CD4-positive, alpha-beta T cell treated with Interleukin-12 subunit alpha and Interleukin-12 subunit beta, for 1 hour (primary cell): ENCODE measurements at places on chromosomes 3 and 15.

DNA sequence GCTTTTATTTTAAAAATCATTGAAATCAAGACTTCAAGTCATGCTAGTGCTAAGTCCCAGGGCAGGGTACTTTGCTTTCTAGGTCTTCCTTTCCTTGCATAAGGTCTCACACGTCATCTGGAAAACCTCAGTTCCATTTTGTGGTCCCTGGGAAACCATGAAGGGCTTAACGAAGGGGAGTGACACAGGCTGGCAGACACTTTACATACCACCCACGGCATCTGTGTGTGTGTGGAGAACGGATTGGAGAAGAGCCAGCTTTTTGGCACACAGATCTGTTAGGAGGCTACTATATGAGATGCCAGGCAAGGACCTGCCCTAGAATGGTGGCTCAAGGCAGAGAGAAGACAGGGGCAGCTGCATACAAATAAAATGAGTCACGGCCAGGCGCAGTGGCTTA lies 107.5 kb upstream of the NSMCE3 start:
- no peak for DNase-seq

- no peak for DNase-seq
Measured at GRCh38 chr3:136929977-136930670, 27.7 kb upstream of the IL20RB start.

- no peak for DNase-seq
Measured at GRCh38 chr15:33506781-33507296, 196.1 kb downstream of the RYR3 start.

- DNase-seq = no peak
Measured at GRCh38 chr3:55795746-55796145, 308.6 kb upstream of the WNT5A start.

- DNase-seq = peak; percentile 56
Measured at GRCh38 chr3:53195602-53196574, 34.9 kb downstream of the PRKCD start.

DNA sequence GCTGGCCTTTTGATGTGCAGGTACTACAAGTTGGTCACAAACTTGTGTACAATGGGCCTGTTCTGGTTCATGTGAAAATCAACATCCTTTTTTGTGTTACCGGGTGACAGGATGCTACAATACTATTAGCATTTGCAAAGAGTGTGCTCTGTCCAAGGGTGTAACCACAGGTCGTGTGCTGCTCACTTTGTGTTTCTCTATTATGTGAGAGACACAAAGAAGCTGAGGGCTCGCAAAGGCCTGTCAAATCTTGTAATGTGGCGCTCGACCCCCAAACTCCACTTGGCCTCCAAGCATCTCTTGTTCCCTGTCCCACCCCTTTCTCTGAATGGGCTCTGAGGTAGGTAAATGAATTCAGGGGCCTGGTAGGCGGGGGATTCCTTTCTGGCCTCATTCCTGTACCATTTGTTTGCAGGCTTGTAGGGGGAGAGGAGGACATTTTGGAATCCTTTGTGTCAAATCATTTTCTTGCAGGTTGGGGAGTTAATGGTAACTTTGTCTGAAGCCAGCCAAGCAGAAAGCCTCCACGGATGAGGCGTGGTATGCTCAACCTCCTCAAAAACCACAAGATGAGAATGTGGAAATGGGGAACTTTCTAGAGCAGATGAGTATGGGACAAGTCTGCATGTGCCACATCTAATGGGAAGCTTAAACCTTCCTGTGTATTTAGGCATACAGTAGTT lies 109.1 kb downstream of the OPA1 start:
- no peak for DNase-seq

DNA sequence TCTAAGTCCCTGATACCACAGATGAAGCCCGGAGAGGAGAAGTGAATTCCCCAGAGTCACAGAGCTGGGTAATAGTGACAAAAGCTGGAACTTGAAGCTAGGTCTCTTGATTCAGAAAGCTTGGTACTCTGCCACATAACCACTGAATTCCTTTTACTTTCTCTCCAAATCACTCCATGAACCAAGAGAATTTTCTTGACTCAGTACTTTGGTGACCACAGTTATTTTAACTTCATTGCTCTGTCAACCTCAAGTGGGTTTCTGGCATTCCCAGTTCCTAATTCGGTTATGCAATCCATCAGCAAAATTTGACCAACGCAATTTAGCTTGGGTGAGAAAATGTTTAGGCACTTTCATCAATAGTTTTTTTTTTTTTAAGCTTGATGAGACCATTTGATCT lies 61.0 kb upstream of the PPARG start:
- DNase-seq = no peak

DNA sequence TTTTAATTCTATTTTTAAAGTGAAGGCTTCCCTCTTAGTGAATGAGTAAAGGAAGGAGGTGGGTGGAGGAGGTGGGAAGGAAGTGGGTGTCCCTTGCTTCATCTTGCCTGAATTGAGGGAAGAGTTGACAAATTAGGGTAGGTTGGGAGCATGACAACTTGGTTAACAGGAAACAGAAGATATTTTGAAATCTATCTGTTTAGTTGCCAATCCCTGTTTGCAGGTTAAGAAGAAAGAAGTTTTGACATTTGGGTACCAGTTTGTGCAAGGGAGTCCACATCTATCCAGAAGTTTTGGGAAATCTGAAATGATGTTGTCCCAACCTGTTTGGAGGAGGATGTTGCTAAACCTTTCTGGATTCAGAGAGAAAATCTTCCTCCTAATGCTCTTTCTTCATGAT lies 204.1 kb upstream of the SUCLG2 start:
- no peak for DNase-seq

DNA sequence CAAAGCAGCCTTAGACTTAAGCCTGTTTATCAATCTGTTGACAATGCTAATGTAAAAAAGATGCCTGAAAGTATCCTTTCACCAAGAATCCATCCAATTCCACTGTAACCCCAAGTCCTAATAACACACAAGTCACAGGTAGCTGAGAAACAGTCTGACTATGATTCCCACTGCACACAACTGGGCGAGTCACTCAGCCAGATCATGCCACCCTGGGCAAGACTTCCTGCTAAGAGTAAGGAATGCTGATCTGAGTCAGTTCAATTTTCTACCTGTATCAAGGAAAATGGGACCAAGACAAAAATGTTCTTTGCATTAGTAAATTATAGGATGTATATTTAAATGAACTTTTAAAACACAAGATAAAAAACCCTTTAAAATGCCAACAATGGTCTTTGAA lies 33.3 kb downstream of the NPTN start:
- DNase-seq = no peak

GRCh38 chr3:169028716-169029115 lies 634.8 kb downstream of the MECOM start:
- DNase-seq = no peak

GRCh38 chr3:155553780-155554179 lies 191.1 kb downstream of the PLCH1 start:
- DNase-seq = no peak

DNA sequence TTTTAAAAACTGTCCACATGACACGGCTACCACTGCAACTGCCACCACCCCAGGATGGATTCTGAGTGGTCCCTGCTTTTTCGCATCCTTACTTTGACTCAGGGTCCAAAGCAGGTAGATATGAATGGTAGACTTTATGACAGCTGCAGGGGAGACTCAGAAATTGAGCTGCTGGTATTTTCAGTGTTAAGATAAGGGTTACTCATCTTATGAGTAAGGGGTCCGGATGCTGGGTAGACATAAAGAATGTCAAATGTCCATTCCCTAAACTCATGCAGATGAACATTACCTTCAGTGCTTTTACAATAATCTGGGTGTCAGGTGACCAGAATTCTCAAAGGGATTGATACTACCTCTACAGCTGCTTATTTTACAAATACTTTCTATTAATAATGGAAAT lies 25.9 kb upstream of the BBX start:
- DNase-seq = no peak

DNA sequence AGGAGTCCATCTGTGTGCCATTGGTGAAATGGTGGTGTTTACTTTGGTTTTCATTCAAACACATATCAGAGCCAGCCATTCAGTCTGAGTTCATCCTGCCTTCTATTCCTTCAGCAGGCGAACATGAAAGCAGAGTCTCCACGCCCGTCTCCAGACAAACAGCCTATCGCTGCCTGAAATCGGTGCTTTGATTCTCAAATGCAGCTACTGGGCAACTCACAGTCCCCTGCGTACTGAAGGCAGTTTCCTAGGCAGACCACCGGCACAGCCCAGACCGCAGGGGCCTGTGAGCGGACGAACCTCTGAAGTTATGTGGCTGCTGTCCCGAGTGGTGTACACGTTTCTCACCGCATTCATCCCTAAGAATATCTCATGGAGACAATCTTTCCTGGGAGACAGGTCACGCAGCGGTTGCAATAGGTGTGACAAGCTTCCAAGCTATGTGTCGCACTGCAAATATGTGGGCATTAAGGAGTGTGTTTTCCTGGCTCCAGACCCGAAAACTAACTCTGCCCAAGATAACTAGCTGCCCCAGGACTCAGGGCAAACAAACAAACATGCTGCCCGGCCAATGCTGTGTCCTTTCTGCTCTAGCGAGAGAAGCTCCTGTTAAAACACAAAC lies 16.9 kb upstream of the RYR3 start:
- DNase-seq = no peak

DNA sequence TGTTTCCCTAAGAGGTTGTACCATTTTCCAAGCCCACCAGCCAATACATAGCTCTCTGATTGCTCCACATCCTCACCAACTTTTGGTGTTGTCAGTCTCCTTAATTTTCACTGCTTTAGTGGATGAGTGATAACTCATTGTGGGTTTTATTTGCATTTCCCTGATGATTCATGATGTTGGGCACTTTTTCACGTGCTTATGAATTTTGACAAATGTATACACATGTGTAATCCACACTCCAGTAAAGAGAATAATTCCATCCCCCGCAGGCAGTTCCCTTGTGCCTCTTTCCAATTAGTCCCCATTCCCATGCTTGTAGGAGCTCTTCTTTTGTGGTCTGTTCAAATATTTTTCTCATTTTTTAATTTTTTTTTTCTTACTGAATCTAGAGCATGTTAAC lies 52.4 kb downstream of the ANP32A start:
- DNase-seq = no peak

DNA sequence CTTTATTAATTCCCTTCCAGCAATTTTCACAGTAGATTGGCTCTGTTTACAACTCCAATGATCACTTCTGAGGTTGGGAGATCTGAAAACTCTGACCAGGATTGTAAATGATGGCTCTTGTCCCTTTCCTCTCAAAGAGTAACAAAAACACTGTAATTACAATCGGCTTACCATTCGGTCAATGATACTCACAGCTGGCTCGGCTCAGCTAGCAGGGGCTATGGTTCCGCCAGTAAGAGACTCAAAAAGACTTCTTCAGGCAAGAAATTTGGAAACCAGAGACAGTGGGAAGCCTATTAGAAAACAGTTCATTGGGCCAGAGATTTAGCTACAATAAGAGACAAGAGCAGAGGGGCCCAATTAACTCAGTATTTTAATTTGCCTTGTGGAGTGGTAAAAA lies 96.6 kb downstream of the LRRC3B start:
- DNase-seq = no peak

- no peak for DNase-seq
Measured at GRCh38 chr15:67607329-67607728, 64.8 kb downstream of the MAP2K5 start.

DNA sequence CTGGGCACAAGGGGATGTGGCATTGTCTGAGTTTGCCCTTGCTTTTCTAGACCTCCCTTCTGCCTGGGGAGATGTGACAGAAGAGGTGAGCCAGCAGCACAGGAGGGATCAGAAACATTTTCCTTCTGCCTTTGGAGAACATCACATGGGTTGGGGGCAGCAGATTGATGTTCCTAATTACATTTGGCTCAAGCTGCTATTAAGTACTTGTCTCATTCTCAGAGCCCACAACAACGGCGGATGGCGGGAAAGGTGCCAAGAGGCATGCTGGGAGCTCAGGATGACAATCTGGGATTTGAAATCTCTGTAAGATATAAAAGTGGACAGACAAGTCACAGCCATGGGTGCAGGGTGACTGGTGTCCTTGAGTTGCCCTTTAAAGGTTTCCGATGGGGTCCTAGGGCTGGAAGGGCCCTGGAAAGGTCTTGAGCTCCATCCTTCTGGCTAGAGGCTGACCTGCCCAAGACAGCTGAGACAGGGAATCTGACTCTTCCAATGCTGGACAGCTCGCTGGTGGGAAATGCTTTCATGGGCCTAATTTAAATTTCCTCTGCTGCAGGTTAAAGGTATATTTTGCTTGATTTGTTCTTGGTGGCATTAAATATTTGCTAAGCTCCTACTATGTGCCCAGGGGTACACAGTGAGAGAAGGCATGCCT lies 2.4 kb upstream of the CORO2B start:
- DNase-seq = no peak

GRCh38 chr3:160154033-160154432 lies 71.2 kb upstream of the C3orf80 start:
- DNase-seq = no peak

DNA sequence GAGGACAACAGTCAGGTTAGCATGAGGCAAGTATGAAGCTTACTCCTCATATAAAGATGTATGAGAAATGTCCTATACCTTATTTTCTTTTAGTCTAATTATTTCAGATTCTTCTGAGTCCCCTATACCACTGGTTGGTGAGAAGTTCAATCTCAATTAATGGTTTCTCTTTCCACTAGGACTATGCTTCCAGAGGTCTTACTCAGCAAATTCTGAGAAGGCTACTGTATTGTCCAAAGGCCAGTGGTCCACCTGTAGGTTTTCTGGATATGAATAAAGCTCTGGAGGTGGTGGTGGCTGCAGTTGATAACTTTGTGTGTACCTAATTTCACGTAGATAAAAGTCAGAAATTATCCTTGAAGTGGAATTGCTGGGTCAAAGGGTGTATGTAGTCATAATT lies 149.4 kb downstream of the EPHB1 start:
- no peak for DNase-seq

DNA sequence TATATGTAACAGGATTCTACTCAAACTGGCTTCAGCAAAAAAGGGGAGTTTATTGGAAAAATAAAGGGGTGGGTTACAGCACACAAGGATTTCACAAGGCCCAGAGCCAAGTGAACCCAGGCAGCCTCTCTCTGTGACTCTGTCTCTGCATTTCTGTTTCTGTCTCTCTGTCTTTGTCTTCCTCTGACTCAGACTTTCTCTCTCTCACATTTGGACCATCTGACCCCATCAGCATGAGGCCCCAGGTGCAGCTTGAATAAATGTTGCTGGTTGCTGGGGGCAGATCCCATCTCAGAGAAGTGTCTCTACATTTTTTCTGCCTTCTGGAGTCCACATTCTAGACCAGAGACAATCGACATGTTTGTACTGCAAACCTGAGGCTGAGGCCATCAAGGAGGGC lies 45.0 kb downstream of the RPLP1 start:
- no peak for DNase-seq

- DNase-seq = no peak
Measured at GRCh38 chr15:33451385-33451784, 140.6 kb downstream of the RYR3 start.
